ENCODE measurements at places on chromosomes 1 and 21.

DNA sequence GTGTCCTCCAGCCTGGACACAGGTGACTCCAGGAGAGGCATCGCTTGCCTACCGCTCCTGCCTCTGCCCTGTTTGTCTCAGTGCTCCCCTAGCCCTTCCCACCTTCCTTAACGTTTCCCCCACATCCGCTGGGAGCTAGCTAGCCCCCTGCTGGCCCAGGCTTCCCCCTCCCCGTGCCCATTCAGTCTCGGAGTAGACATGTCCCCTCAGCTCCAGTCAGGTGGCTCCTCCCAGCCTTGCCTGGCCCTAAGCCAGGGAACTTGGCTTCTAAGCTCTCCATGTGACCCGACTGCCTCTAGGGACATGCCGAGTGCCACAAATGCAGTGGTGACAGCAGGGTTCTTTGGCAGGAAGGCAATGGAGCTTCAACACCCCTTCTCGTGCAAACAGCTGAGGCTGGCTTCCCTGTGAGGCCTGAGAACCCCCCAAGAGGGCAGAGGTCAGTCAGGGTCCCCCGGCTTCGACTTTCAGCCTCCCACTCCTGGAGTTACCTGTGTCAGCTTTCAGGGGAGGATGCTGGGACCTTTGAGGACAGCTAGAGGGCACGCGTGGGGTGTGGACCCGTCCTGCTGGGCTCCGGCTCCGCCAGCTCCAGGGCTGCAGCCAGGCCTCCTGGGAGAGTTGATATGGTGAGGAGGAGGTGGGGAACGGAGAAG, 16.2 kb downstream of the DRAXIN start:
- no peak for DNase-seq

DNA sequence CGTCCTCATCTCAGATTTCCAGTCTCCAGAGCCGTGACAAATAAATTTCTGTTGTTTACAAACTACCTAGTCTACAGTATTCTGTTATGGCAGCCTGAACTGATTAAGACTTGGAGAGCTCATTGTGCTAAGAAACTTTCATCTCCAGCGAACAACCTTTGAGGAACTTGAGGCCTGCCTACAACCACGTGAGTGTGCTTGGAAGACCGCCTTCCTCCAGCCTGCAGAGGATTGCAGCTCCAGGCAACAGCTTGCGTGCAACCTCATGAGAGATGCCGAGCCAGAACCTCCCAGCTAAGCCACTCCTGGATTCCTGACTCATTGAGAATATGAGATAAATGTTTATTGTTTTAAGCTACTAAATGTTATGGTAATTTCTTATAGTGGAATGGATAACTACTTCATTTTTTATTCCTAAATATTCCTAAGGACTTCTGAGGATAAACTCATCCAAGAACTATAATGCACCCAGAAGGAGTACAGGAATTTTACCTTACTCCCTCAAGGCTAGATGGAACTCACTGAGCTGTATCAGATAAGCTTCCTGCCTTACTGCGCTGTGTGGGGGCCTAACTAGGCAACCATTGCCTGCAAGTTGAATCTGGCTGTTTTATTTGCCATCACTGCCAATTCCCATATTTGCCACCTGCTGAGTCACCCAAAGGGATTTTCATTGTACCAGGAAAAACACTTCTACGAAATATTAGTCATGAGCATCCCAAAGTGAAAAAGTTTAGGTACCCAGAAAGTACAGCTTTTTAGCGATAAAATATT, 17.6 kb downstream of the FAM177B start:
- DNase-seq: no peak

- DNase-seq: no peak
Measured at GRCh38 chr1:177281901-177282300, 111.1 kb downstream of the BRINP2 start.

DNA sequence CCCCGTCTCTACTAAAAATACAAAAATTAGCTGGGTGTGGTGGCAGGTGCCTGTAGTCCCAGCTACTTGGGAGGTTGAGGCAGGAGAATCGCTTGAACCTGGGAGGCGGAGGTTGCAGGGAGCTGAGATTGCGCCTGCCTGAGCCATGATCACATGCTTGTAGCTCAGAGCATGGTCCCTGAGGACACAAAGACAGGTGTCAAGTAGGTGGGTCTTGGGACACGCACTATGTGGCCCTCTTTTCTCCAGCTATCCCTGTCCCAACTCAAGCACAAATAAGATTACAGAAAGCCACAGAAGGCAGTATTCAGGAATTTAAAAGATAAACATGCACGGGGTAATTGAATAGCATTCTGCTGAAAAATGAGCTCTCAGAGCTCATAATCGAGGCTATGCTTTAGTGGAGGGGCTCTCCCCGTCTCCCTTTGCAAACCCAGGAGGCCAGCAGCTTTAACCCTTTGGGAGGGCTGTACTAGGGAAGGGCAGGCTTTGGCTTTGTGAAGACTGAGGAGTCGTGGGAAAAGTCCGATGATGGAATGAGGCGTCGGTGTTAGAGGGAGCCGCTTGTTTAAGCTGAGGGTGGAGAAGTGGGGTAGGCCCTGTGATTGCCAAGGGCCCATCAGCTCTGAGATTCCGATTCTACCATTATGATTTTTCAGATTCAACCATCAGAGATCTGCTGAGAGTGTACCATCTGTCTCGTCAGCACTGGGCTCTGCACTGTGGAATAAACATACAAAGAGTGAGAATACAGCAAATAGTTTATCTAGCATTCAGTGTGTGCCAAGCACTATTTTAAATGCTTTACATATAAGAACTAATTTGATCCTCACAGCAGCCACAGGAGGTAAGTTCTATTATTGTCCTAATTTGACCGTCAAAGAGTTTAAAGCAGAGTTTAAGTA, 59.7 kb upstream of the CD34 start:
- no peak for DNase-seq

- no peak for DNase-seq
Measured at GRCh38 chr1:193850745-193851144, 664.3 kb upstream of the B3GALT2 start.

GRCh38 chr1:113266788-113267187, 123.5 kb upstream of the MAGI3 start:
- no peak for DNase-seq

- DNase-seq: no peak
Measured at GRCh38 chr1:211742889-211743529, 67.6 kb upstream of the NEK2 start.

DNA sequence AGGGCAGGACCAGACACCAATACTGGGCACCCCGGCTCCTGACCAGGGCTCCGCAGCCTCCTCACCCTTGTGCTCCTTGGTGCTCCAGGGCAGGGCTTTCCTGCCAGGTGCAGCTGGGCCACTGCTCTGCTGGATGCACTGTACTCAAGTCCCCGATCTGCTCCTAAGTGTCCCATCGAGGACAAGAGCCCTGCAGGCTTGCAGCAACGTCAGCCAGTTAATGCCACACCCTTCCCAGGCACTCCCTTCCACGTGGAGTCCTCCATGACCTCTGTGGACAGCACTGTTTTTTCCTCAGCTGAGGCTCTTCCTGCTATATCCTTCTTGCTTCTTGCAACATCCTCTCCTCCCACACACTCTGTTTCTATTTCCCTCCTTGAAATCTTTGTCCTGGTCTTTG, 94.0 kb upstream of the NGF start:
- DNase-seq: no peak

DNA sequence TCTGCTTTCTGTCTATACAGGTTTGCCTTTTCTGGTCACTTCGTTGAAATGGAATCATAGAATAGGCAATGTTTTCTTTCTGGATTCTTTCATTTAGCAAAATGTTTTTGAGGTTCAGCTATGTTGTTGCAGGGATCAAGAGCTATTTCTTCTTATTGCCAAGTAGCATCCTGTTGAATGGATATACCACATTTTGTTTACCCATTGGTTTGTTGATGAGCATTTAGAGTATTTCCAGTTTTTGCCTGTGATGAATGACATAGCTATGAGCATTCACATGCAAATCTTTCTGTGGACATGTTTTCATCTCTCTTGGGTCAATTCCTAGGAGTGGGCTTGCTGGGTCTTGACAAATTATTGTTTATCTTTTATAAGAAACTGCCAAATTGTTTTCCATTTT, 115.5 kb downstream of the ACTL8 start:
- DNase-seq: no peak

- DNase-seq: no peak
Measured at GRCh38 chr1:162922201-162922600, 61.2 kb upstream of the CCDC190 start.

All from stimulated activated CD4-positive, alpha-beta T cell treated with anti-CD3 and anti-CD28 coated beads, TNF-alpha, amount 100 ng/mL, for 4 hours (primary cell).